Fibroblast of skin of scalp (primary cell): ENCODE measurements at places on chromosomes 5 and 9.

DNA sequence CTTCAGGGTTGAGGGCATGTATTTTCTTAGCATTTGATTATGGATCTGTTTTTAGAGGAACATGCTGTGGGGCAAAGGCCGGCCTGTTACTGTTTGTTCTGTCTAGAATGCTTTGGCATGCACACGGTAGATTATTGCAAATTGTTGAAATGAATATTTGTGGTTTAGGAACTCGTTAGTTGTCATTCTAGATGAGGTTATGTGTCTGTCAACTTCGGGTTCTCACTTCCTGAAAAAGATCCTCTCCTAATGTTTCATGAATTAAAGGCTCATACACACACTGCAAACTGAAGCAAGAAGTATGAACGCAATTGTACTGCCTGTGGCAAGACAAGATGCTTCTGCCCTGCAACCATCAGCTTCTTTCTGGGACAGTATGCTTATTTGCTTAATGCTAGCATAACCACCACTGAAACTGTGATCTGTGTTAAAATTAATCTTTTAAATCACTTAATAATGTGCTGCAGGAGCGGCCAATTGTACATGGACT, 99.6 kb downstream of the BASP1 start:
- DNase-seq = peak; percentile 74

DNA sequence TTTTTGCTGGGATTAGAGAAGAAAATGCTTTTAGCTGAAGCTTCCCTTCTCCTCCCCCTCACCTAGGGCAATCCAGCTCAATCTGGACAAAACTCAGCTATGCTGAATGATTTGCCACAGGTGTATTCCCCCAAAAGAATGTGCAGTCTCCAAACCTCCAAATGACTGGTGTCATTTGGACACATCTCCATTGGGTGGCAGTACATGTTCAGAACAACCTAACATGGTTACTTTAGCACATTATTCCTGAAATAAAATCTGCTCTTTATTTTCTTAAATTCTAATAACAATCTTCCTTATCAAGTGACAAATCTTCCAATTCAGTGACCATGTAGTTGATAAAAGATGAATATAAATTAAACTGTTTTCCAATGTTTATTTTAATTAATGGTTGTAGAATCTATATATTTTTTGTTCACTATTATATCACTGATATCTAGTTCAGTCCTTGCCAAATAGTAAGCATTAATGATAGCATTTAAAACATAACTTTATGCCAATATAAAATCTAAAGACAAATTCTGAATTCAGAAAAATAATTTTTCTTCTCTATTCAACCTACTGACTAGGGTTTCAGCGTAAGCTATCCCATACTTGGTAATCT, 61.3 kb upstream of the MOCS2 start:
- peak; percentile 45 for DNase-seq

DNA sequence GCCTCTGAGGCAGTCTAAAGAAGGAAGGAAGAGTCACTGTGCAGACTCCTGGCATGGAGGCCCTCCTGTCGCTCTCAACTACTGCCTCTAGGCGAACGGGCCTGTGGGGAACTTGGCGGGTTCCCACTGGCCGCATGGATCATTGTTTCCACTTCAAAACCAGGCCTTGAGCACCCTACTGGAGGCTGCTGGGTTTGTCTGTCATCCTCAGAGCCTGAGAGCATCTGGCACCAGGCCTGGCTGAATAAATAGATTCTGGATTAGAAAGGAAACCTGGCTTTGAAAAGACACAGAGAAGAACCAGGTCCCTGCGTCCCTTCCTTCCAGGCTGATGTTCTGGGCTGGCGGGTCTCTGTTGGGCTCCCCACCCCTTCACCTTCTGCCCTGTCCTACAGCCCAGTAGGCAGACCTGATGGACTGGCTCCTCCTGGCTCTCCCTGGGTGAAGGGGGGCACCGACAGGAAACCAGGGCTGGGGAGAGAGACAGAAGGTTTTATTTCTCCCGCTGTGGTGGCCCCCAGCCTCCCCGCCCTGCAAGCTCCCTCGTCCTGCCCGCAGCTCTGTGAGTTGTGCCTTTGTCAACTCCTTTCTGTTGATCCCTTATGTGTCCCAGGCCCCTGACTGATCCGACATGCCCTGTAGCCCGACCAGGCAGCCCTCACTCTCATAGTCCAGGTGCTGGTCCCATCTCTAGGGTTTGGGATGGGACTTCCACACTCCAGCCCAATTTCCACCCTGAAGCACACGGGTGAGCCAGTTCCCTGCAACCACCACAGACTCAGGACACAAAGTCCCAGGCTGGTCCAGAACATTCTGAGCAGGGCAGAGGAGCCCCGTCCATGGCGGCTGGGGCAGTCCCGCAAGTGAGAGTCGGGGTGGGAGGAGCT, 50.1 kb downstream of the ADAMTS2 start:
- DNase-seq = peak; percentile 64

DNA sequence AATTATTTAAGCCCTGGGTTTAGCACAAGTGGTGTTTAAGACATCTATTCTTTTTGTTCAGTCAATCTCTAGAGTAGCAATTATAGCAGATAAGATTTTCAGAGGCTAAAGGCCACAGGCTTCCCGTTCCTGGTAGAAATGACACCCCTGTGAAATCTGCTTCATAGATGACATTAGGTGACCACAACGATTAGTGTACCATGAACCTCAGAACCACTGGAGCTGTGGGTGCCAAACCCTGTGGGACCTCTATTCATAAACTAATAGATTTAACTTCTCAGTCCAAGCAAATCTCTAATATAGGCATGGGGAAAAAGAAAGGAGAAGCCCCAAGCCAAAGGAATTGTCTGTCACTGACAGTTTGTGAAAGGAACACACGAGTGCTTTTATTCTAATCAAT, 207.4 kb downstream of the ARRDC3 start:
- no peak for DNase-seq

DNA sequence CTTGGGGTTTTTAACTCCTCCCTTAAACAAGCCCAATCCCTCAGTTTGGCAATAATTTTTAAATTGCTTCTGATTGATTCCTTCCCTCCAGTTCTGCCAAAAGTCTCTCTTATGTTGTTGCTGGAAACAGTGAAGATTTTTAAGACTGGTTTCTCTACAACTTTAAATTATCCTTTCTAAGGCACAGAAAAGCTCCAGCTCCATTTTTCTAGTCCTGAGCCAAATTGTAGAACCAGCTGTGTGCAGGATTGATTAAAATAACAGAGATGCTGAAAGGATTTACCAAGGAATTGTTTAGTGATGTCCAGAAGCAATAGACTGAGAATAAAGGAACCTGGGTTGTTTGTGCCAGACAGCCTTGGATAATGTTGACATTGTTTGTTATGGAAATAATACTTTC, 111.3 kb downstream of the NUDT12 start:
- no peak for DNase-seq

GRCh38 chr9:11319538-11319937, 706.7 kb upstream of the PTPRD start:
- peak; percentile 33 for DNase-seq

GRCh38 chr5:68817632-68818031, 276.2 kb upstream of the SLC30A5 start:
- DNase-seq = no peak

DNA sequence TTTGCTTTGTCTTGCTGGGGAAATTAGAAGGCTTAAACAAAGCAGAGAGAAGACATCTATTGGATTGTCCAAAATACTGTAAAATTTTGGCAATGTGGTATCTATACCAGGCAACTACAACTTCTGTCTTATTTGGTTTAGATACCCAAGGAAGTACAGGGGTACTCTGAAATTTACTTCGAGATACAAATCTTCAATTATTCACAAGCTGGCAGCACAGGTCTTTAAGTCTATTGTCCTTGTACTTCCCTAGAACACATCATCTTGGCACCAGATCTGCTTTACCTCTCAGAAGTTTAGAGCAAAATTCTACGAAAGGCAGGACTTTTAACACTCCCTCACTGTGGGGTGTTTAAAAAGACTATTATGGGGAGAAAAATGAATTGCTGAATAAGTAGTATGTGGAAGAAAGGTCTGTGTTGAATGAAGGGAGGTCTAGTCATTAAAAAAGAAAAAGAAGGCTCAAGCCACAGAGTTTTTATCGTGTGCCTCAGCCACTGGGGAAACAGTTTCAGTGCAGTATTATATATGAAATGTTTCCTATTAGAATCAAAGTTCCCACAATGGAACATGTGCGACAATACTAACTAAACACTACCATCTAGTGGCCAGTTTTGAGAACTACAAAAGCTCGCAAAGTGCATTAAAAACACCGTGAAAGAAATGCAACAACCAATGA, 93.7 kb downstream of the PDE4D start:
- peak; percentile 63 for DNase-seq

GRCh38 chr9:115590011-115590410, 472.1 kb upstream of the TNC start:
- peak; percentile 93 for DNase-seq

DNA sequence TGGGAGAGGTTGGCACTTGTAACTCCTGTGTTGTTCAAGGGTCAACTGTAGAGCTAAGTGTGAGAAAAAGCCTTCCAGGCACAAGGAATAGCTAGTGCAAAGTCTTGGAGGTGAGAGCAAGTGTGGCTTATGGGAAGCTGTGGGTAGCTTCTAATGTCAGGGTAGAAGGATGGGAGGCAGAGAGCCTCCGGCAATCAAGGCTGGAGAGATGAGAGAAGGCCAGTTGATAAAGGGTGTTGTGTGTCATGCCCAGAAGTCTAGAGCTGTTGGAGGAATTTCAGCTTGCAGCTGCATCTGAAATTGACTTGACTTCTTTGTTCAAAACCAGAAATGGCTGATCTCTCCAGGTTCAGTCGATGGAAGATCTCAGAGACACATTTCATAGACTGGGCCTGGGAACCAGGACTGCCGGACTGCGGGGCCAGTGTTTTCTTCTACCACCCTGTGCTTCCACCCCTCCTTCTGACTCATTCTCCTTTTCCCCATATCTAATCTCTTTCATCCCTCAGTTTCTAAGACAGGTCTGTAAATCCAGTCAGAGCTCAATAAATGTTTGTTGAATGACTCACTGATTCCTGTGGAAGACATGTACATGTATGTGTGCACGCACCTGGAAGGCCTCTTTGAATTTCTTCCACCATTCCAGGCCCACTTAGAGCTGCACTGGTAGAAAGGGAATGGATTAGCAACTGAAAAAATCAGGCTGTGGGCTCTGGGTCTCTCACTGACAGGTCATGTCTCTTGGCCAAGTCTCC, 67.8 kb upstream of the KLF4 start:
- DNase-seq = no peak

DNA sequence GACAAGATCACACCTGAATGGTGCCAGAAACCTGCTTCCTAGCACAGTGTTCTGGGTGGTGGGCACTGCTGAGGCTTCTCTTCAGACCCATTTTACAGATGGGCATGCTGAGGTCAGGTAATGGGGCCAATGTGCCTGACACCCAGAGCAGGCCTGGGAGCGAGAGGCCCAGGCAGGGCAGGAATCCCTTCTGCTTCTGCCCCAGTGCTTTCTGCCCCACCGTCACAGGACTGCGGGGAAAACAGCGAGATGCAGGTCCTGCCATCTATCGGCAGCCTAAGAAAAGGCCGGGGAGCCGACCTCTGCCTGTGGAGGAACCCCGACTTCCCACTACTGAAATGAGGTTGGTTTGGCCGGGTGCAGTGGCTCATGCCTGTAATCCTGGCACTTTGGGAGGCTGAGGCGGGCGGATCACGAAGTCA, 22.8 kb upstream of the RNU6ATAC start:
- no peak for DNase-seq

DNA sequence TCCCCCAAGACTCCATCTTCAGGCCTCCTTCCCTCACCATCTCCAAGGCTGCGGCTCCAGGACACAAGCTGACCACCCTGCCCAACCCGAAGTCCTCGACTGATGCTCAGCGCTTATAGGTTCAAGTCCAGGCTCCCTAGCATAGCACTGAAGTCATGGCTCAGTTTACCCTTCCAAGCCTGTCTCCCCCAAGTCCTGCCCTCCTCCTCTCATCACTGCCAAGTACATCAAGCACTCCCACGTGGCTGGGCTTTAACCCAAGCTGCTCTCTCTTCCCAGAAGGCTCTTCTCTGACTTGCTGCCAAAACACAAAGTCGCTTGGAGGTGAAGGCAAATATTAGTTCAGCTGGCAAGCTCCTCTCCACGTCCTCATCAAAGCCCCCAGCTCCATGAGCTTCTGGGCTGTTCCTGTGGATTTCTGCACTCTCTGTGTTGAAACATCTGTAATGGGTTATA, 22.1 kb upstream of the MARCHF6 start:
- peak; percentile 93 for DNase-seq

- DNase-seq = no peak
Measured at GRCh38 chr5:31573494-31574142, 41.5 kb downstream of the C5orf22 start.

DNA sequence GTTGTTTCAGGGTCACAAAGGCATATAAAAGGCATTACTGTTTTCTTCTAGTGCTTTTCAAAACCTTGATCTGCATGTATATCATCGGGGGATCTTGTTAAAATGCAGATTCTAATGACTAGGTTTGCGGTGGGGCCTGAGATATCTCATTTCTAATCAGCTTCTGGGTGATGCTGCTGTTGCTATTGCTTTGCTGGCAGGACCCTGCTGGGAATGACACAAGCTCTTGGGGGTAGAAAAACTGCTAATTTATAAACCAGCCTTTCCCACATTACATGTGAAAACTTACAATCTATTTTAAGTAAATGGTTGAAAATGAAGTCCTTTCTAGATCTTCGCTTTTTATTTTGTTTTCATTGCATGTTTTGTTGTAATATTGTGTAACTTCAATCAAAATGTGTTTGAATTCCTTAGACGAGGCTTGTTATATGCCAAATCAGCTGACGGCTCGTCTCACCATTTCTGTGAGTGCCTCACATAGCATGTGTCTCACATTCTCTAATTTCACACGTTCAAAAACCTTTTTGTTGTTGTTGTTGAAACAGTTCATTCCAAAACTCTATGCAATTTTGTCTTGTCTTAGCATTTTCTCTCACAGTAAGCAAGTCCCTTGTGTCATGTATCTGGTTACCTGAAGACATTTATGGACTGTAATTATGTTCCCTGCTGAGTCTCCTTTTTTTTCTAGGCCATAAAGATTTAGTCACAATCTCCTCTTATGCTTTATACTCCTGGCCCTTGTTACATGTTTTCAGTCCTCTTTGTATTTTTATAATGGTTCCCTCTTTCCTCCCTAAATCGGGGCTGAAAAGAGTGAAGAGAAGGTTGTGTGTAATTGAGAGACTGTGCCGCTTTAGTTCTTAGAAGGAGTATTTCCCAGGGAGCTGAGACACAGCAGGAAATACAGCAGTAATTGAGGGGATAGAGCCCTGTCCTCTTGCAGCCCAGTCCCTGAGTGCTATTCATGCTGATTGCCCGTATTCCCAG, 521.0 kb upstream of the SEMA6A start:
- DNase-seq = no peak

DNA sequence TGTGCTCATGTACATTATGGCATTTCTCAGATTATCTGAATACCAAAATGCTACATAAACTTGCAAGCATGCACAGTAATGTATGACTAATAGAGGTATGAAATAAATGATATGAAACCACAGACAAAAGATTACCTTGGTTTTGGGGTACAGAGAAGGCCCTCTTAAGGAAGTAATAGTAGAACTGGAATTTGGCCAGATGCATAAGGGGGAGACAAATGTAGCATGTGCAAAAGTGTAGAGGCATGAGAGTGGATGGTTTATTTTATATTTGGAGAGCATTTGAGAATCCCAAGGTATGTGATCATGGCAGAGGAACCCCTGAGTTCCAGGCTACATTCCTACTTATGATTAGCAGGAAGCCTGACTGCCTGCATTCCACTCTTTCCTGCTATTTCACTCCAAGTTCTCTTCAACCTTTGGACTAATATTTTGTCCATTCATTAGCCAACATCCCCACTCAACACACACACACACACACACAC, 74.2 kb downstream of the MAMDC2 start:
- peak; percentile 79 for DNase-seq
